Epithelial cell of proximal tubule (primary cell): ENCODE measurements at places on chromosomes 2 and 18.

DNA sequence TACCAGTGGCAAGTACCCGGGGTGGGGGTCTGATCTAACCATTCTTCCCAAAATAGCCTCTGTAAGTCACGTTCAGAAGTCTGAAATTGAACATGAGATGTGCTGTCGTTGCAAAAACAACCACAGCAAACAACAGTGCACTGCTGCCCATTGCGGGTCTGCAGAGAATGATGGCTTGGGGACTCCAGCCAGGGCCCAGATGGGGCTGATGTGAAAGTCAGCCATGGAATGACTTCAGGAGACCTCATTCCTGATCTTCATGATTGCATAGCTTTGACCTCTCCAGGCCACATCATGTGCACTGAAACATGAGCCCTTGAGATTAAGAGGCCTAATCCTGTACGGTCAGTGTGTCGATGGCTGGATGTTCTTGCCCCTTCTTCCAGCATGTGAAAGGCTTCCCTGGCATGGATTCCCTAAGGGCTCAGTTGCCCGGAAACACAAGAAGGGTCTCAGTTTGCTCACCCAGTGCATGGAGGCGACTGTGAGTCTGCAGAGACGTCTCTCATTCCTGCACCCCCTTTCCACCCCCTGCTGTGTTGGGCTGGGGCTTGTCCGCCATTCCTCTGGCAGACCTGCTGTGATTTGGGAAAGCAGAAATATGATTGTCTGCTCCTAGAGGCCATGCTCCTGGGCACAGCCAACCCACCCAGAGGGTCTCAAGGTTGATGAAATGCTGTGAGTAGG is 191.6 kb downstream of the SEPTIN10 start:
- no peak for DNase-seq

GRCh38 chr18:58866066-58866772 is 1.5 kb downstream of the ZNF532 start:
- DNase-seq = no peak

DNA sequence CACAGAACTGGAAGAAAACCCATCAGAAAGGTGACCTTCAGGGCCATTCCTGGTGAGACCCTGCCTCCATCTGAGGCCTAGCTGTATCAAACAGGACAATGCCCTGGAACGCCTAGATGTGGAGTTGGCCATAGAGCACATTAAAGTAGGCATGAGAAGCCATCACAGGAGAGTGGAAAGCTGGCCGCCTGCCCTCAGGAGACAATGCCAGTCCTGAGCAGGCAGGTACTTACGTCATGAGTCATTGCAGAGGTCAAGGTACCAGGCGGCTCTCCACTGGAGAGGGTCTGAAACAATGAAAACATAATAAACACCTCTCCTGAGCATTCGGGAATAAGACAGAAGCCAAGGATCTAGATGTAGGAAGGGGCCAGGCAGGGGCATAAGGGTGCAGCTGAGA is 68.6 kb downstream of the CCDC93 start:
- no peak for DNase-seq

DNA sequence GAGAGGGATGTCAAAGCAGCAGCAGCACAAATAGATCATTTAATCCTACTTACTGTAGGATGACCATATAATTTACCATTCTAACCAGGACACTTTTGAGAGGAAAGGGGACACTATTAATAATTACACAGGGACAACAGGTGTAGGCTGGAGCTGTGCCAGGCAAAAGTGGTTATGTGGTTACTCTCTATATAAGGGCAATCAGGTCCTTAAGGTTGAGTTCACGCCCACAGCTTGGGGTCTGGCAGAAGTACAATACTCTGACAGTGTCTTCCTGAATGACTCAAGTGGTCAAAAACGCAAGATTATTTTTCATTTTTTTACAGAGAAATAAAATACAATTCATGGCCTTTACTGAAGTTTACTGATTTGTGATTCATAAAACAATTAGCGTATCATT is 2.8 kb downstream of the PREPL start:
- no peak for DNase-seq

DNA sequence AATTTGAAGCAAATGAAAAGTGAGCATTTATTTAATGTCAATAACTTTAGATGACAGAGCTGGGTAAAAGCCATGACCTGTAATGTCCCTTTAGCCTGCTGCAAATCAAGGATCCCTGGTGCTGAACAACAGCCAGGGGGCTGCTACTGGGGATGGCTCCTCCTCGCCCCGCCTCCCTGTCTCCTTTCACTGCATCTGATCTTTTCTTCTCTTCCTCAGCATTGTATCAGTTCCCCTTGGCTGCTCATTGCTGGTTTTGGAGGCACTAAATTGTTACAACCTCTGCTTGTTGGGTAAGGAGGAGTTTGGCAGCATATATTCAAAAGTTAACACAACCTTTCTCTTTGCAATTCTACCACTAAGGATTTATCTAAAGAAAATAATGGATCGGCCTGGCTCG is 236.3 kb upstream of the ID2 start:
- no peak for DNase-seq

DNA sequence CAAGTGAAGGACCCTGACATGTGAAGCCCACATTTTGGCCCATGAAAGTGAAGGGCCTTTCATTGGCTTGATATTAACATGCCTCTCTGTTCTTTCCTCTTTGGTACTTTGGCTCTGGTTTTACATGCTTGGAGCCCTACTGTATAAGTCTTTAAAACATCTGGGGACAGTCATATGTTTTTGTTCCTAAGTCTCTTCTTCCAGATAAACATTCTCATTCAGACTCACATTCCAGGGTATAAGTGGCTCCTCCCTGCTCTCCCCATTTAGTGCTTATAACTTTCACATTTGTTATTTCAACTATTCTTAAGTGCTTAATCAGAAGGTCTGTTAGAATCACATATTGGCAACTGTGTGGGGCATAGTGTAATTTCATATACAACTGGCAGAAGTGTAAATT is 1932.2 kb upstream of the CELF4 start:
- DNase-seq = no peak

GRCh38 chr2:144083211-144083610 is 436.7 kb downstream of the ZEB2 start:
- no peak for DNase-seq

DNA sequence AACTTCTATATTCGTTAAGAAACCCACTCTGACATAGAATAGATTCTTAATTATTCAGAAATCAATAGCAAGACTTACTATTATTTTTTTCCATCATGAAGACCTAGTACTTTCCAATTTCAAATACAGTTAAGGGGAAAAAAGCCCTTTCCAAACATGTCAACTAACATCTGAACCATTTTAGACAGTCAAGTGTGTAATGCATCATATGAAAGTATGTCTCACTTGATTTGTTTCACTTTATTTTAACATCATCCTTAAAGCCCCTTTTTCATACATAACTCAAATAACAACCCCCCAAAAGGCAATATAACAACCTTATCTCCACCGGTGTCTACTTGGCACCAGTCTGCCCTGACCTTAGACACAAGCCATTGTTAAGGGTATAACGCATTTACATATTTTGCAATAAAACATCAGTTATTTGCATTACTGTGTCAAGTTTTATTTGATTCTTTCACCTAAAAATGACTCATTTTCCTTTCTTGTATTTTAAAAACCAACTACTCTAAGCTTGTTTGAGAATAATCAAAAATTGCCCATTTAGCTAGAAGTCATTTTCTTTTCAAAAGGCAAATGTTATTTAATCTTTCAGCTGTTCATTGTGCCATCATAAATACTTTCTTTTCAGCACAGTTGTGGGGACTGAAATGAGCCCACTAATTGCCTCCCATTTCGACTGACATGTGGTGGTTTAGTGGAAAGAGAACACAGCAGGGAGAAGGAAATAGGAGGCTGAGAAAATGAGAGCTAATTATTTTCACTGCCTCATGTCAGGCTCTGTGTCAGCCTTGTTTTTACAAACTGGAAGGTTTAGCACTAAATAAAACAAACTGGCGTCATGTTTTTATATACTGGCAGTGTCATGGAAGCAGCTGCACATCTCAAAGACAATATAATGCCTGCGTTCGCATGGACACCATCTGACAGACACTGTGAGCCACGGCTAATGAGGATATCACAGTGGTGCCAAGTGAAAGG is 104.7 kb upstream of the CDCA7 start:
- DNase-seq = no peak

- no peak for DNase-seq
Observed at GRCh38 chr2:199940373-199940772, 14.9 kb downstream of the TYW5 start.

DNA sequence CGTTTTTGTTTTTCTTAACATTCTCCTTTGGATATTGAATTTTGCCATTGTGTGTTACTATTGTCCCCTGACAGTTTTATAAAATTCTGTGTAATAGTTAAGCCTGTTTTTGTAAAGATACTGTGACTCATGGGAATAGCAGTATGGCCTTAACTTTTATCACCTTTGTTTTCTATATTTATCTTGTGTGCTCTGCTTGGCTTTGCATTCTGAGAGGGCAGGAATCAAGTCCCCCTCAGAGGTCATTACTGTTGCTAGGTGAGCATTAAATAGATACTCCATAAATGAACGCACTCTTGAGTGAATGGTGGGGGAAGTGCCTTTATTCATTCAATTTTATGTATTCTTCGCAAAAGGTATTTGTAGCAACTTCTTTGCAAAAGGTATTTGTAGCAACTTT is 160.0 kb downstream of the PHLPP1 start:
- DNase-seq = no peak

DNA sequence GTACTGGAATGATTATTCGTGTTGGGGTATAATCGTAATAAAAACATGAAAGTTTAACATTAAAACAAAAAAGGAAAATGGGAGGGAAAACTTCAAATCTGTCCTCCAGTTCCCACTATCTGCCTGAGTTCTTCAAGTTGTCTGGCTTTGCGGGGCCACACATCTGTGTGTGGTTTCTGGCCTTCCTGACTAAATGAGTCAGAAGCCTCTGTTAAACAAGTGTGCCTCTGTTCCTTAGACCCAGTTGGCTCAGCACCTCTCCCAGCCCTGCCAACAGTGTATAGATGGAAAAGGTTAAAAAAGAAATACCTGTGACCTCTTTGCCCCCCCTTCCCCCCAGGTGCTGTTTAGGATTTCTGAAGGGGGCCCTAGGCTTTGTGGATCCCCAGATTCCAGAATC is 30.2 kb downstream of the XDH start:
- peak; percentile 63 for DNase-seq

DNA sequence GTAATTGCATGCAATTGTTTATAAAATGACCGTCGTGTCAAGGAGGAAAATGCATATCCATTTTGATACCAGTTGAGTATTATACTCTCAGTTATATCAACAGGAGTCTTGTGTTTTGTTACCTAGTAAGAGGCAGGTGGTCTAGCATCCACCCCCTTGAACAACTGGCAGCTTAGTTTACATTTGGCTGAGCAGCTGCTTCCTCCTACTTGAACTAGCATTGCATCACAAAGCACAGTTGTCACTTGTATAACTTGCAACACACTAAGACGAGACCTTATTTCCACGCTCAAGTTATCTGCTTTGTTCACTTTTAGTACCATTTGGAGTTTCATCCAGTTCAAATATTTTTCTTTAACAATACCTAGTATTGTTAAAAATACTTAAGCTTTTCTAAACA is 75.4 kb upstream of the UBE2E3 start:
- DNase-seq = no peak

DNA sequence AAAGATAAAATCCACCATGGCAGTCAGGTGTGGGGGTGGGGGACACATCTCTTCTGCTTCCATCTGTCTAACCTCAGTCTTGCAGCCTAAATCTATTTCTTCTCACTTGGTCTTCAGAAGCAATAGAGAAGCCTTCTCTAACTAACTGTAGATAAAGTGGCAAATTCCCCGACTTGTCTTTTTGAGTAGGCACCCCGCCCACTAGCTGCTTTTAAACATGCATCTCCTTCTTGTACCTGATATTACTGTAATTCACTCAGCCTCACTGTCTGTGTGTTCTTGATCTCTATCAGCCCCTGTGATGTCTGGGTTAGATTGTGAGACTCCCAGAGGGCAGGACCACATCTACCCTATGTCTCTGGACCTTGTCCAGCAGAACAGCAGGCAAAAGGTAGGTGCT is 6.8 kb downstream of the MARCHF4 start:
- no peak for DNase-seq

GRCh38 chr2:233140978-233141377 is 80.8 kb downstream of the INPP5D start:
- no peak for DNase-seq

DNA sequence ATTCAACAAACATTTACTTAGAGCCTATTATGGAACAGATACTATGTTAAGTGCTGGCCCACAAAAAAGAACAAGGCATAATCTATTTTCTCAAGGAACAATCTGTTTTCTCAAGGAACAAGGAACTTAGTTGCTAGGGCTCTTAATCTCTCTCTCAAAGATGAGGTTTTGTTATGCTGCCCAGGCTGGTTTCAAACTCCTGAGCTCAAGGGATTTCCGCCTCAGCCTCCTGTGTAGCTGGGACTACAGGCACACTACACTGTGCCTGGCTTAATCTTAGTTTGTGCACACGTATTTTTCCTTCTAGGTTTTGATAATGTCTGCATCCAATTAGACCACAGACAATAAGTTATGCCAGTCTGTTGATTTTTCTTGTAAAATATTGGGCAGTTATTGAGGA is 89.5 kb downstream of the PTH2R start:
- no peak for DNase-seq

GRCh38 chr18:42028247-42028832 is 73.3 kb downstream of the PIK3C3 start:
- DNase-seq = no peak

- DNase-seq = no peak
Observed at GRCh38 chr2:136167721-136168475, 49.9 kb upstream of the CXCR4 start.

GRCh38 chr2:119694845-119695521 is 16.0 kb downstream of the TMEM177 start:
- no peak for DNase-seq

DNA sequence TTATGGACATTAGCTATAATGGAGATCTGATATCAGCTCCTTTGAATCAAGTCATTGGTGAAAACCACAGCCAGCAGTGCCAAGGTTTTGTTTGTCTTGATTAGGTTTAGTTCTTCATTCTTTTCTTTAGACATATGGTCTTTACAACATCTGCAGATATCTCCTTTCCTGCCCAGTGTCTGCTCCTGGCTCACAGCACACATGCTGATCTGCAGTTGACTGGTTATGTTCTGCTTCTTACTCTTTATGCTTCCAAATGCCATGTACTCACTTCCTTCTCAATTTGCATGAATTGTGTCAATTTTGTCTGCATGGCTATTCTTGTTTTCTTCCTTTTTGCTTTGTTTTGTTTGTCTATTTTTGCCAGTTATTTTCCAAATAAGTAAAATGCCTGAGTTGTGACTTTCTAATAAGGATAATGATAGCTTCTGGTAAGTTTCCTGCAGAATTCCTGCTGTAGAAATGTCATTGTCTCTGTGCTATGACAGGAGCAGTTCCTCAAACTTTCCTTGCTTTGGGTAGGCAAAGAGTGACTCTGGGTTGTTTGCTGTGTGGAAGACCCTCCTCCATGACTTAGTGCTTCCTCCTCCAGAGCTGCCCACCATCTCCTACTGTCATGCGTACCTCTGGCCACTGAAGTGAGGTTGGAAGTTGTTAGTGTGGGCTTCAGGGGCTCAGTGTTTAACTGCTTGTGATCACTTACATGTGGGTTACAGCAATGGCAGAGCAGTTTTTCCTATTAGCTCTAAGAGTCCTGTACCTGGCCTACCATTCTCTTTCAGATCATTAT is 8.2 kb downstream of the ARHGAP25 start:
- DNase-seq = no peak

- no peak for DNase-seq
Observed at GRCh38 chr18:80105369-80106167, 3.5 kb upstream of the ADNP2 start.
